ENCODE measurements at places on chromosomes 5 and 9.

DNA sequence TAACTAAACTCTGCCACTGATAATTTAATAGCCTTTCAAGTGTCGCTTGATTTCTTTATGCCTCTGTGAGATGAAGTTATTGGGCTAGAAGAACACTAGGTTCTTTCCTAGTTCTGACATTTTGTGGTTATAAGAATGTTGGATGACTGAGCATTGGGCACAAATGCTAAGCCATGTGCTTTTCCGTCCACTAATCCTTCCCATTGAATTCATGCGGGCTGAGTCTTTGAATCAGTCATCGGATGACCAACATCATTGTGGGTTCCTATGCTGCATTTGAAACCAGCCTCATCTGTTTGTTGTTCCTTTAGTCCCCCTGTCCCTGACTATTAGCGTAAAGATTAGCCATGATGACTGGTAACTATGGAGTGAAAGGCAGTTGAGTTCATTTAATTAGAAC is 58.5 kb downstream of the ALDH1A1 start:
- no peak overlapping the region for H3K4me3 ChIP-seq
- no peaks in the 10 kb centered on the region for H3K4me1 ChIP-seq

DNA sequence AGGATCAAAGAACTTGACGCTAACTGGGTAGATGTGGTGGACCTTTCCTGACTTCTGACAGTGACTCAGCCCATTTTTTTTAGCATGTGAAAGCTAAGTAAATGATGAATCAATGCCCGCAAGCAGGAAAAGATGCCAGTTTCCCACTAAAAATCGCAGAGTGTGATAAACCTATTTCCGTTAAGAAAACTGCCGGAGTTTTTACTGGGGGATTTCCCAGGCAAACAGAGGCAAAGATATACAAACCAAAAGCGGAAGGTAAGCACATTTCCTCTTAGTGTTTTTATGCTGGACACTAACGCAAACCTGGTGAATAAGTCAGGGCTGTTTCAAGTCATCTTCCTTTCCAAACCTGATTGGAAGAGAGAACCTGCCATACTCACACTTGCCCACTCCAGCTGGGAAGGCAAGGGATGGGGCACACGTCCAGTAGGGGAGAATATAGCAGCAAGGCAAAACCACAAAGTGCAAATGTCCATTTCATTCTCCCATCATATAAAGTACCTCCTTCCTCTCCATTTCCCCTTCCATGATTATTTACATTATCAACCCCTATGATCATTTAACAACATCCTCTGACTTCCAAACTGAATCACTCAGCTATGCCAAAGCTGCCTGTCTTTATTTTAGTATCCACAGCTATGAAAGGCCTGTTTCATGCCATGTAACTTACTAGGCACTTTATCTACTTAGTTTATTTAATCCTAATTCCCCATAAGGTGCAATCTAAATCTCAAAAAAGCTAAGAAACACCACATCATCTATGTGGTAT is 349.7 kb upstream of the RFX3 start:
- H3K4me3 ChIP-seq: no peak overlapping the region
- H3K36me3 ChIP-seq: peaks cover 4% of the 10 kb centered on the region
- no peaks in the 10 kb centered on the region for H3K27me3 ChIP-seq
- H3K4me1 ChIP-seq: no peaks in the 10 kb centered on the region

- no peak overlapping the region for H3K27ac ChIP-seq
- H3K36me3 ChIP-seq: no peaks in the 10 kb centered on the region
- no peaks in the 10 kb centered on the region for H3K4me1 ChIP-seq
- no peak for DNase-seq
Measured at GRCh38 chr5:83549674-83550073, 78.1 kb downstream of the VCAN start.

GRCh38 chr9:99577351-99577750 is 244.3 kb upstream of the NR4A3 start:
- no peak for DNase-seq
- no peaks in the 10 kb centered on the region for H3K27me3 ChIP-seq
- no peak overlapping the region for H3K27ac ChIP-seq
- H3K4me1 ChIP-seq: no peaks in the 10 kb centered on the region
- no peaks in the 10 kb centered on the region for H3K36me3 ChIP-seq

GRCh38 chr9:8653855-8654254 is 854.3 kb upstream of the DMAC1 start:
- H3K4me3 ChIP-seq: no peak overlapping the region
- no peak for DNase-seq
- no peaks in the 10 kb centered on the region for H3K36me3 ChIP-seq
- H3K27ac ChIP-seq: no peak overlapping the region
- H3K27me3 ChIP-seq: no peaks in the 10 kb centered on the region
- peaks cover 3% of the 10 kb centered on the region for H3K4me1 ChIP-seq

DNA sequence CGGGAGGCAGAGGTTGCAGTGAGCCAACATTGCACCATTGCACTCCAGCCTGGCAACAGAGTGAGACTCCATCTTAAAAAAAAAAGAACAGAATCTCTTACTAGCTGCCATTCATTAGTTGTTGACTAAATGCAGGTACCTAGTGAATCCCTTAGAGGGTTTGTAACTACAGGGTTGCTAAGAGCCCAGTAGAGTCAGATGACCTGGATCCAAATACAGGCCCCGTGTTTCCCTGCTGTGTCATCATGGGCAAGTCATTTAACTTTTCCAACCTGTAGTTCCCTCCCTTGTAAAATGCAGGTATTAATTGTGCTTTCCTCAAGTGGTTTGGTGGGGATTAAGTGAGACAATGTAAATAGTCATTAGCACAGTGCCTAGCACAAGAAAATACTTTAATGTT is 32.8 kb downstream of the PLAC8L1 start:
- H3K27me3 ChIP-seq: no peaks in the 10 kb centered on the region
- H3K4me3 ChIP-seq: no peak overlapping the region
- H3K36me3 ChIP-seq: no peaks in the 10 kb centered on the region

GRCh38 chr5:114427204-114427603 is 65.3 kb downstream of the KCNN2 start:
- no peaks in the 10 kb centered on the region for H3K4me1 ChIP-seq
- H3K36me3 ChIP-seq: no peaks in the 10 kb centered on the region
- H3K27me3 ChIP-seq: no peaks in the 10 kb centered on the region

- no peaks in the 10 kb centered on the region for H3K36me3 ChIP-seq
- peaks cover 20% of the 10 kb centered on the region for H3K4me1 ChIP-seq
- peak overlapping the region; percentile 62 for H3K27ac ChIP-seq
- no peaks in the 10 kb centered on the region for H3K27me3 ChIP-seq
- peak; percentile 39 for DNase-seq
Measured at GRCh38 chr5:999032-999501, 9.5 kb upstream of the NKD2 start.

DNA sequence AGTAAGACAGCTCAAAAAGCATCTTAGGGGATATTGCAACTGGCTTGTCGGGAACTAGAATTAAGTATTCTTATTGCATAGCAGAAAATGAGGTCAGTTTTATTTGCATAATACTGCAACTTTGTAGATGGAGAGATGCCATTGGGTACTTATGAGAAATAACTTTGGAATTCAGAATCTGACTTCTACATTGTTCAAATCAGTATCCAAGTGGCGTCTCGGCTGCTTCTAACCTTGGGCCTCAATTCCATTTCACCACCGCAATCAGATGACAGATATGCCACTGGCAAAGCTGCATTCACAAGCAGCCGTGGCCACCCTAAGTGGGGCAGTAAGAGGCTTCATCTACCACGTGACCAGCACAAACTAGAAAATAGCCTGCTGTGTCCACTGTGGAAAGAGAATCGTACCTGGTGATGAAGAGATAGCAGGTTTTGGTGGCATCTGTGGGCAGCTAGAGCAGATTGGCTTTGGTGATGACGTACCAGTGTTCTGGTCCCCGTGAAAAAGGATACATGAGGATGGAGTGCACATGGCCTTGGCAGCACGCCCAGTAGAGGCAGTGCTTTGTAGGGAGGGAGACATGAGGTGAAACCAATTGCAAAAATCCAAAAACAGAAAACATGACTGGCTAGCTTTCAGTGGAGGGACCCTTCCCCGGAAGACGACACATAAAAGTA is 116.6 kb downstream of the KLHL3 start:
- H3K27ac ChIP-seq: peak overlapping the region; percentile 58
- H3K27me3 ChIP-seq: no peaks in the 10 kb centered on the region
- DNase-seq: peak; percentile 58
- H3K4me3 ChIP-seq: no peak overlapping the region
- H3K36me3 ChIP-seq: no peaks in the 10 kb centered on the region

GRCh38 chr9:94911986-94912635 is 185.6 kb downstream of the AOPEP start:
- no peaks in the 10 kb centered on the region for H3K27me3 ChIP-seq
- peaks cover 26% of the 10 kb centered on the region for H3K4me1 ChIP-seq
- peak overlapping the region; percentile 31 for H3K27ac ChIP-seq
- no peaks in the 10 kb centered on the region for H3K36me3 ChIP-seq
- no peak overlapping the region for H3K4me3 ChIP-seq

DNA sequence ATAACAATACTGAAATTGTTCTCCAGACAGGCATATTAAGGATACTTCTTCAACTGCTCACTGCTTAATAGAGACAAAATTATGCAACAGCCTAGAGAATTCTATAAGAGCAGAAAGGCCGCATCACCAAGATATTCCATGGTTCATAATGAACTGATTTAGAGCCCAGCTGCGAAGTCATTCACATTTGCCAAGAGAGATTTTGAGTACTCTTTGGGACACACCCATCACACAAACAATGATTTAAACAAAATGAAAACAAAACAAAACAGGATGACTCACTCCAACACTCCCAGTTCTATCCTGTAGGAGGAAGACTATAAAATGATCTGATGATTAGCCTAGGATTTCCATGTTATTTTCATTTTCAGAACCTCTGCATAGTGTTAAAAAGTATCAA is 145.7 kb upstream of the GNA14 start:
- no peaks in the 10 kb centered on the region for H3K27me3 ChIP-seq
- H3K4me1 ChIP-seq: peaks cover 23% of the 10 kb centered on the region
- H3K4me3 ChIP-seq: no peak overlapping the region
- H3K36me3 ChIP-seq: peaks cover 46% of the 10 kb centered on the region
- H3K27ac ChIP-seq: no peak overlapping the region
- no peak for DNase-seq

DNA sequence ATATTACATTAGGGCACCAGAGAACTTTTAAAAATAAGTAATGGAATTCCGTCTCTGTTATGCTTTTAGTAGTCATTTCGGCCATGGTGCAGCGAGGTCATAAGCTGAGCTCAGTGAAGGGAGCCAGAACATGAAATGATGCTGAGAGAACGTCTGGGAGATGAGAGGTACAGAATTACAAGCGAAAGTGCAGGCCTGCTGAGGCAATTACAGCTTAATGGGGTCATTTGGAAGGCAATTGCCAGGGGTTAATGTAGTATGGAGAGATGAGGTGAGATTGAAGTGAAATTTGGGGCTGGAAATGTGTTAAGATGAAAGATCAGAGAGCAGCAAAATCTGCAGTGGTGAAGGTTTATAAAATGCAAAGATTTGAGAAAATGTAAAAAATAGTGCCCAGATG is 96.5 kb downstream of the PBX3 start:
- no peak overlapping the region for H3K27ac ChIP-seq
- H3K27me3 ChIP-seq: no peaks in the 10 kb centered on the region
- H3K4me1 ChIP-seq: no peaks in the 10 kb centered on the region
- H3K4me3 ChIP-seq: no peak overlapping the region

DNA sequence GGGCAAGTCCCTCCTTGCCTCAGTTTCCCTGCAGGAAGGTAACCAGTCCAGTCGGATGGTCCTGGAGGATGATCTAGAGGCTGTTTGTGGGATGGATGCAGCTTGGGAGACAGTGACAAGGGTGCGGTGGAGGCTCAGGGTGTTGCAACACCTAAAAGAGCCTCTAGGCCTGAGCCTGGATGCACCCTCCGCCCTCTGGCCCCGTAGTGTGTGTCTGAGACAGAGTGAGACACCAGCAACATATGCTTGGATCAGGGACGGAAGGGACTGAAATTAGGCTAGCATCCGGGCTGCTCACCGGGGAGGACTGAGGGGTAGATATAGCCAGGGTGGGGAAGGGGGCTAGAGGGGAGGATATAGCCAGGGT is 1.1 kb downstream of the CRAT start:
- peaks cover 36% of the 10 kb centered on the region for H3K4me1 ChIP-seq
- no peak overlapping the region for H3K27ac ChIP-seq
- H3K4me3 ChIP-seq: peak overlapping the region; percentile 73
- peaks cover 14% of the 10 kb centered on the region for H3K36me3 ChIP-seq

DNA sequence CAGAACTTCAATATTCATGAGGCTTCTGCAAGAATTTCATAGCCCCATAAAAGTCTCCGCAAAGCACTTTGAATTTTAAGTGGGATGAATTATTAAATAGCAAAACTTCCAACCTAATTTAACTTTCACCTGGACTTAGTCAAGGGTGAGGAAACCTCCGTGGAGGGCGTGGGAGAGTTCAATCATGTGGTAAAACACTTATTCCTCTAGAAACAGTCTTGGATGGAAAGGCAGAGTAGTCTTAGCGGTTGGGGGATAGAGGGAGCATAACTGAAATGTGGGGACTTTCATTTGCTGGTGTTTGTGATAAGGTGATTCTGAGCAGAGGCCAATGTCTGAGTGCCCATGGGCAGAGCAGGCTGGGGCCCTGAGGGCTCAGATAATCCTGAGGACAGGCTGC is 241.9 kb downstream of the IRX1 start:
- H3K4me1 ChIP-seq: no peaks in the 10 kb centered on the region
- H3K27ac ChIP-seq: no peak overlapping the region
- no peak for DNase-seq

DNA sequence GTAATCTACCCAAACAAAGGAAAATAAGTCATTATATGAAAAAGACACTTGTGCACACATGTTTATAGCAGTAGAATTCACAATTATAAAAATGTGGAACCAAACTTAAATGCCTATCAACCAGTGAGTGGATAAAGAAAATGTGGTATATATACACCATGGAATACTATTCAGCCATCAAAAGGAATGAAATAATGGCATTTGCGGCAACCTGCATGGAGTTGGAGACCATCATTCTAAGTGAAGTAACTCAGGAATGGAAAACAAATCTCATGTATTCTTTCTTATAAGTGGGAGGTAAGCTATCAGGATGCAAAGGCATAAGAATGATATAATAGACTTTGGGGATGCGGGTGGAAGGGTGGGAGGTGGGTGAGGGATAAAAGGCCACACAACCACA is 34.6 kb downstream of the SLC12A2 start:
- H3K27me3 ChIP-seq: no peaks in the 10 kb centered on the region
- H3K4me1 ChIP-seq: no peaks in the 10 kb centered on the region
- H3K36me3 ChIP-seq: peaks cover 22% of the 10 kb centered on the region
- no peak overlapping the region for H3K4me3 ChIP-seq
- no peak overlapping the region for H3K27ac ChIP-seq

DNA sequence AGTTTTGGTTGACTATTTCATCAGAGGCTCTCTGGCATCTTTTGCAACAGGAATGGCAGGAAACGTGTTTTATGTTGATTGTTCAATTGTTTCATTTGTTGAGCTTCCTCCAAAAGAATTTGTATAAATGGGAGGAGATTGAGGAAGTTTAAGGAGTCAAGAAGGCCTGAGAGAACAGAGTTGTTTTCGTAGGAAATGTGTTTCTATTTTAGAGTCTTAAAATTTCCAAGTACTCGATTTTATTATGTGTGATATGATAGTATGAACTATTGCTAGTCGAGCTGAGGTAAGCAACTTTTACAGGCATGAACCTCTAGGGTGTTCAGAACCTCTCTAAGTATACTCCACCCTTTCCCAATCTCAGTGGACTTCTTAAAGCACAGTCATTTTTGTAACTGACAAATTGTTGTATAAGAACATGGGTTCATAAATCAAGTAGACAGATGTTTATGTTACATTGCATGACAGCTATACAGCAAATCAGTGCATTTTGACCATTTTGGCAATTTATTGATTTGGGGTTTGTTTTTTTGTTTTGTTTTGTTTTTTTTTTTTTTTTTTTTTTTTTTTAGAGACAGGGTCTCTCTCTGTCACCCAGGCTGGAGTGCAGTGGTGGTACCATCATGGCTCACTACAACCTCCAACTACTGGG is 47.4 kb downstream of the POLK start:
- peaks cover 6% of the 10 kb centered on the region for H3K36me3 ChIP-seq
- peak overlapping the region; percentile 33 for H3K27ac ChIP-seq
- DNase-seq: no peak
- no peaks in the 10 kb centered on the region for H3K4me1 ChIP-seq
- H3K27me3 ChIP-seq: no peaks in the 10 kb centered on the region

Measured in lower lobe of right lung (tissue), 2 donors.